Muscle of arm (tissue), 14 donors: ENCODE measurements at places on chromosomes 13 and 19.

GRCh38 chr19:35812220-35813042 is at the start of gene PRODH2:
PRODH2 (minus strand) TSS chr19:35812845; CDS start chr19:35812805, 40 bp downstream.
- no peak for DNase-seq

DNA sequence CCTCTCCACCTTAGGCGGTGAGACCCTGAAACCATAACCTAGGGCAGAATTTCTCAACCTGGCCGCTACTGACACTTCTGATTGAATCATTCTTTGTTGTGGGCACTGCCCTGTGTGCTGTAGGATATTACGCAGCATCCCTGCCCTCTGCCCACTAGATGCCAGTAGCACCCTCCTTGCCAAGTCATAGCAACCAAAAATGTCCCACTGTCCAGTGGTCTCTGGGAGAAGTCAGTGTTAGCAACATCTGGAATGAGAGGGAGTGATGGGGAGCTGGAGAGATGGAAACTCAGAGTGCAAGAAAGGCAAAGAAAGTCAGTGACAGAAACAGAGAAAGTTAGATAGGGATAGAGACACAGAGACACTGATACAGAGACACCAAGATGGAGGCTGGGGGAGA is 13.6 kb downstream of the KLK4 start:
- no peak for DNase-seq

- DNase-seq, result no peak
Measured at GRCh38 chr19:17718550-17718946, 732 bp upstream of the MAP1S start.

GRCh38 chr19:4075373-4075772 is 8.7 kb upstream of the ZBTB7A start:
- DNase-seq, result no peak

DNA sequence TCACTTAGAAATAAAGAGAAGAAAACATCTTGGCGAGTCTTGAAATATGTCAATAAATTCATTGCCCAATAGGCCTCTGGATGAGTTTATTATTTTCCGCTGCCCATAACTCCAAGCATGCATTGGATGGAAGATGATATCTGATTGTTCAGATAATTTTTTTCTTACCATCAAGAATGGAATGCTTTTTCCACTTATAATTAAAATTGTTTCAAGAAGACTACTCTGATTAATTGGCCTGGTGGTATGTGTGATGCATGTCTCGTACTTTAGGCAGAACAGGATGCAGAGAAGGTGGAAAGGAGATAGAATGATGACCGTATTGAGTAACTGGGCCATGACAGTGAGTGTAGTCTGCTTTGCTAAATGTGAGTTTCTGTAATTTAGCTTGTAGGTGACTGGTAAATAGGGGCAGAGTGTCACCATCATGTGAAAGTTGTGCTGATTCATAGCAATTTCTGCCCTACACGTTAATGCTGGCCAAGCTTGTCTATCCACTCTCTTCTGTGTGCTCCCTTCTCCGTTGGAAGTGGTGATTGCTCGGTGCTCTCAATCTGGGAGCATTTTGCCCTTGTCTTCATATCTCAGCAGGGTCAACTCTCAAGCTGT is 13.5 kb upstream of the SPATA13 start:
- DNase-seq, result no peak
